Camera-type eye (tissue), 1 donor: ENCODE measurements at places on chromosomes 5 and 9. TPM values are rescaled to one million over a fixed set of nuclear protein-coding genes. Genes with fewer than 3 reads are reported as not detected.

PCDHA12 gene
- 5.1 TPM for total RNA-seq

INIP gene
- total RNA-seq: 35.6 TPM

GABRB2 gene
- 16.1 TPM for total RNA-seq

DRD1 gene
- 6.8 TPM for total RNA-seq

FRMPD1 gene
- total RNA-seq: 34.9 TPM

SHOC1 gene
- total RNA-seq: not detected

MRPS27 gene
- 56.4 TPM for total RNA-seq

HAVCR2 gene
- 1.8 TPM for total RNA-seq

FOXD4L6 gene
- not detected for total RNA-seq

TPM2 gene
- total RNA-seq: 288 TPM

GABRA1 gene
- total RNA-seq: 16.5 TPM

RARS1 gene
- 159 TPM for total RNA-seq

LCNL1 gene
- total RNA-seq: 1.2 TPM

FAXDC2 gene
- total RNA-seq: 23.8 TPM

CTXN3 gene
- total RNA-seq: 4.0 TPM
